ENCODE measurements at places on chromosomes 3 and 15. TPM values are rescaled to one million over a fixed set of nuclear protein-coding genes. Genes with fewer than 3 reads are reported as not detected.

DNA sequence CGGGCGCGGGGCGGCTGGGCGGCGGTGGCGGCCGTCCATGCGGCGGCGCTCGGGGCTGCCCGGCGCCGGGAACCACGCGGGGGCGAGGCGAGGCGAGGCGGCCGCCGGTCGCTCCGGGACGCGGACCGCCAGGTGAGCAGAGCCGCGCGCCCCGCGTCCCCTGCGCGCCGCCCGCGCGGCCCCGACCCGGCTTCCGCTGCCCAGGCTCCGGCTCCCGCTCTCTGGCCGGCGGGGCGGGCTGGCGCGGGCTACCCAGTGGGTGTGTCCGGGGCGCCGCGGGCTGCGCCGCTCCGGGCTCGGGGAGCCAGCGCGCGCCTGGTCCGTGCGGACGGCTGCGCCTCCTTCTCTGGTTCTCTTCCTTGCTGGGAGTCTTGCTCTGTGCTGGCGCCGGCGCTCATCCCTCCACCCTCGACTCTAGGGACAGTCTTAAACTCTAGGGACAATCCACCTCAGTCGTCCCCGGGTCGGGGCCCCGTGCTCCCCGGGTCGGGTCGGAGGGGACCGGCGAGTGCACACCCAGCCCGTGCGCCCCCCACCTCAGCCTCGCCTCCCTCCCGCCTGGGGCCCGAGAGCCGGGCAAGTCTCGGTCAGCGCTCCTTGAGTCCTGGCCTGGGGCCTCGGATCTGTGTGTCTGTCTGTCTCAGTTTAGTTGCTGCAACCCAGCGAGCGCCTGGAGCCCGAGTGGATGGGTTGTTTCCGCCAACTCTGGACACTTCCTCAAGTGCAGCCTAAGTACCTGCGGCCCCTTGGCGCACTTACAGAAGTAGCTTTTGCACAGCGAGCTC, 488 bp downstream of the THSD4 start:
- no peak for DNase-seq
- no peaks in the 10 kb centered on the region for H3K27me3 ChIP-seq
- no peaks in the 10 kb centered on the region for H3K36me3 ChIP-seq
- no peaks in the 10 kb centered on the region for H3K4me1 ChIP-seq
- H3K4me3 ChIP-seq = peak overlapping the region; percentile 86
- H3K27ac ChIP-seq = peak overlapping the region; percentile 92

DNA sequence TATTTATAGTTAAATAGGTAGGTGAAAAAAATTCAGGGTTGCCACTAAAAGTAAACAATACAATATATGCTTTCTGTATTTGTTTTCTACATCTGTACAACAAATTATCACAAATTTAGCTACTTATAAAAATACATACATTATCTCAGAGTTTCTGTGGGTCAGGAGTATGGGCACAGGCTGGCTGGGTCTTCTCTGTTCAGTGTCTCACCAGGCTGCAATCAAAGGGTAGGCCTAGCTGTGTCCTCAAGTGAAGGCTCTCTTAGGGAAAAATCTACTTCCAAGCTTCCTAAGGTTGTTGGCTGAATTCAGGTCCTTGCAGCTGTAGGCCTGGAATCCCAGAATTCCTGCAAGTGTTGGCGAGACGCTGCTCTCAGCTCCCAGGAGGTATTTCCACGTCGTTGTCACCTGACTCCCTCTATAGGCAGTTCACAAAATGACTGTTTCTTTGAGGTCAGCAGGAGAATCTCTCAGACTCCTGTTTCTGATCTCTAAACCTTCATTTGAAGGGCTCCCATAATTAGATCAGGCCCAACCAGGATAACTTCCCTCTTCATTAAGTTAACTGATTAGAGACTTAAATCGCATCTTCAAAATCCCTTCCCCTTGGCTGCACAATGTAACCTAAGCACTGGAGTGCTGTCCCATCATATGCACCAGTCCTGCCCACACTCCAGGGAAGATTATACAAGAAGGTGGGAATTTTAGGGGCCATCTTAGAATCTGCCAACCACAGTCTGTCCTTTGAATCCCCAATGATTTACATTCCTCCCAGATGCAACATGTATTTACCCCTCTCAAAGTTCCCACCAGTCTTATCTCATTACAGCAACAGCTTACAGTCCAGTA, 296.6 kb downstream of the SUCLG2 start:
- H3K36me3 ChIP-seq = no peaks in the 10 kb centered on the region
- DNase-seq = no peak
- H3K4me1 ChIP-seq = no peaks in the 10 kb centered on the region
- H3K27me3 ChIP-seq = no peaks in the 10 kb centered on the region
- no peak overlapping the region for H3K27ac ChIP-seq

GRCh38 chr15:70866982-70867641, 13.2 kb upstream of the LARP6 start:
- no peak overlapping the region for H3K4me3 ChIP-seq
- H3K27ac ChIP-seq = no peak overlapping the region

- no peak overlapping the region for H3K4me3 ChIP-seq
- peaks cover 3% of the 10 kb centered on the region for H3K4me1 ChIP-seq
- peak overlapping the region; percentile 65 for H3K27ac ChIP-seq
- peak; percentile 93 for DNase-seq
- peaks cover 29% of the 10 kb centered on the region for H3K36me3 ChIP-seq
- H3K27me3 ChIP-seq = no peaks in the 10 kb centered on the region
Measured at GRCh38 chr3:47420511-47421484, 40.0 kb downstream of the PTPN23 start.

The ANKRD34C gene
- not detected for total RNA-seq
